ENCODE measurements at places on chromosomes 3 and 15. TPM values are rescaled to one million over a fixed set of nuclear protein-coding genes. Genes with fewer than 3 reads are reported as not detected.

- no peaks in the 10 kb centered on the region for H3K36me3 ChIP-seq
- H3K27ac ChIP-seq, result no peak overlapping the region
- H3K4me1 ChIP-seq, result no peaks in the 10 kb centered on the region
These were observed 121.6 kb upstream of the EIF1B start for GRCh38 chr3:40187945-40188344.

- H3K4me1 ChIP-seq, result peaks cover 15% of the 10 kb centered on the region
- H3K27me3 ChIP-seq, result no peaks in the 10 kb centered on the region
- peak overlapping the region; percentile 90 for H3K27ac ChIP-seq
- peak overlapping the region; percentile 34 for H3K4me3 ChIP-seq
- peak; percentile 89 for DNase-seq
These were observed 19.2 kb downstream of the EID1 start for GRCh38 chr15:48896869-48897814.

- peaks cover 19% of the 10 kb centered on the region for H3K4me1 ChIP-seq
- peaks cover 7% of the 10 kb centered on the region for H3K27me3 ChIP-seq
- DNase-seq, result no peak
- no peaks in the 10 kb centered on the region for H3K36me3 ChIP-seq
These were observed 1.8 kb downstream of the MKRN2 start for GRCh38 chr3:12558706-12559105.

- H3K27ac ChIP-seq, result no peak overlapping the region
- no peaks in the 10 kb centered on the region for H3K36me3 ChIP-seq
- H3K27me3 ChIP-seq, result no peaks in the 10 kb centered on the region
- no peak for DNase-seq
- H3K4me1 ChIP-seq, result peaks cover 3% of the 10 kb centered on the region
- H3K4me3 ChIP-seq, result no peak overlapping the region
These were observed 505.3 kb upstream of the NR2F2 start for GRCh38 chr15:95825208-95825607.

GRCh38 chr3:116348216-116348615 lies 97.1 kb downstream of the LSAMP start:
- no peaks in the 10 kb centered on the region for H3K27me3 ChIP-seq
- no peaks in the 10 kb centered on the region for H3K4me1 ChIP-seq
- no peak overlapping the region for H3K4me3 ChIP-seq
- no peaks in the 10 kb centered on the region for H3K36me3 ChIP-seq

SLC28A1 gene
- 0.44 TPM for polyA plus RNA-seq

XYLB gene
- 4.3 TPM for polyA plus RNA-seq

TGFBR2 gene
- polyA plus RNA-seq, result 49.3 TPM

PLA2G4D gene
- 0.04 TPM for polyA plus RNA-seq

TMCO5A gene
- not detected for polyA plus RNA-seq
